Adrenal gland (tissue), 19 donors: ENCODE measurements at places on chromosomes 12 and 14. TPM values are rescaled to one million over a fixed set of nuclear protein-coding genes. Genes with fewer than 3 reads are reported as not detected.

DNA sequence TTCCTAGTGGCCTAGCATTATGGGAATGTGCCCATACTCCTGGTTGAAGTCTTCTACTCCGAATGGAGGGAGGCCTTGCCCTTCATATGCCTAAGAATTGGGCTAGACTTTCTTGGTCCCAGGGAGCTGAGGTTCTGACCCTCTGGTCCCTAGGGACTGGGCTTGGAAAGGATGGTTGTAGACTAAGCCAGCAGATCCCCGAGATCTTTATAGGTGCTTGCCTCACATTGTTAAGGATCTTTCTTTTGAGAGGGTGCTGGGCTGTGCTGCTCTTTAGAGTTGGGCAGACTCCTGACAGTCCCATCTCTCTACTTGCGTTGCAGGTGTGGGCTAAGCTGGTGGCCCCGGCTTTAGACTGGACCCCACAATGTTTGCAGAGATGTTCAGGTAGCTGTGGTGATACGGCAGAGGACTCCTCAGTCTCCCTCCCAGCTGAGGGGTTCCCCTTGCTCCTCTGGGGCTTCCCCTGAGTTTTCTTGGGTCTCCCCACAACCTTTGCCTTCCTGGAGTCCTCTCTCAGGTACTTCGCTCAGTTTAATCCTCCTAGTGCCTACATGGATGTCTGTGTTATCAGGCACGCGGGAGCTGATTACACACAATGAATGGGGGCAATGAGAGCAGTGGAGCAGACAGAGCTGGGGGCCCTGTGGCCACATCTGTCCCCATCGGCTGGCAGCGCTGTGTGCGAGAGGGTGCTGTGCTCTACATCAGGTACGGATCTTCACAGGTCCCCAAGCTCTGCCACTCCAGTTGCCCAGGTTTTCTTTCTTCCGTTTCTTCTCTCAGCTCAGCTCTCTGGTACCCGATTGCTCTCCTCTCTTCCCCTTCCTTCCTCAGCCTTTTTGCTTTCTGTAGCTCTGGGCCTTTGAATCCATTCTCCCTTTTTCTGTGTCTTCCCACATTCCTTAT is 1.3 kb downstream of the MBD6 start:
- no peak for DNase-seq

The CRACR2A gene
- 2.1 TPM for total RNA-seq

- peak; percentile 59 for DNase-seq
Observed at GRCh38 chr12:52010152-52010622, 3.4 kb downstream of the TAMALIN start.

The IL23A gene
- total RNA-seq, result not detected

The PLA2G1B gene
- 17.2 TPM for total RNA-seq

GRCh38 chr12:49260166-49260565 is 4.7 kb upstream of the TUBA1C start:
- no peak for DNase-seq

DNA sequence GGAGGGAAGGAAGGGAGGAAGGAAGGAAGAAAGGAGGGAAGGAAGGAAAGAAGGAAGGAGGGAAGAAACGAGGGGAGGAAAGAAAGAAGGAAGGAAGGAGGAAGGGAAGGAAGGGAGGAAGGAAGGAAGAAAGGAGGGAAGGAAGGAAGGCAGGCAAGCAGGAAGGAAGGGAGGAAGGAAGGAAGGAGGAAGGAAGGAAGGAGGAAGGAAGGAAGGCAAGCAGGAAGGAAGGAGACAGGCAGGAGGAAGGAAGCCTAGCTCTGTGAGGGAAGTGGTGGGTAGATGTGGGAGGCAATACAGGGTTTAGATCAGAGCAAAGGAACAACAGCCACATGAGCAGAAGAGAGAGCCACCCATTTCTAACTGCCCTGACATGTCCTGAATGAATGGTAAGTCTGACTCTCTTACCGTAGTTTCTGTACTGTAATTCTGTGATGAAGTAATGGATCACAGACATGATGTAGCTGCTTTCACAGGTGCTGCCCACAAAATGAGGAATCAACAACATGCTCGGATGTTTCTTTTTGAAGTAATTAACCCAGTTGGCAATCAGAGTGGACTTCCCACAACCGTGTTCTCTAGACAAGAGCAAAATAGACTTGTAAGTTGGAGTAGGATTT is 24.4 kb upstream of the HSP90B1 start:
- no peak for DNase-seq

DNA sequence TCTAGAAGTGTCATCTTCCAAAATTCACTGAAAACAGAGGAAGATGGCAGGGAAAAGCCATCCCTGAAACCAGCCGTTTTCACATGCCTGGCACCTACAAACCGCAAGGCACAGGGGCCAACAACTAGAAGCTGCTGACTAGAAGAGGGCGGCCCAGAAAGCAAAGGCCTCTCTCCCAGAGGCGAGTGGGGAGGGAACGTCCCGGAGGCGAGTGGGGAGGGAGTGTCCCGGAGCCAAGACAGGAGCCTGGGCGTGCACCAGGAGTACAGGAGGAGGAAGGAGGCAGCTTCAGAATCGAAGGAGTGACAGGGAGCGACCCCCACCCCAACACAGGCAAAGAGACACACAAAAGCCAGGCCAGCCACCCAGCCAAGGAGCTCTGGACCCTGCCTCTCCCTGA is 21.0 kb downstream of the ANKLE2 start:
- DNase-seq, result no peak

The CCDC196 gene
- total RNA-seq, result not detected
